ENCODE measurements at places on chromosomes 1 and 21. TPM values are rescaled to one million over a fixed set of nuclear protein-coding genes. Genes with fewer than 3 reads are reported as not detected.

SLC9C2 gene
- total RNA-seq: not detected

SHISA4 gene
- total RNA-seq: 23.6 TPM

HTR6 gene
- not detected for total RNA-seq

ESPN gene
- total RNA-seq: not detected

IGFN1 gene
- not detected for total RNA-seq

DRAM2 gene
- total RNA-seq: 29.0 TPM

PIGR gene
- not detected for total RNA-seq

NCAM2 gene
- total RNA-seq: 1.0 TPM

PTAFR gene
- total RNA-seq: 0.34 TPM
